ENCODE measurements at places on chromosomes 13 and 19.

DNA sequence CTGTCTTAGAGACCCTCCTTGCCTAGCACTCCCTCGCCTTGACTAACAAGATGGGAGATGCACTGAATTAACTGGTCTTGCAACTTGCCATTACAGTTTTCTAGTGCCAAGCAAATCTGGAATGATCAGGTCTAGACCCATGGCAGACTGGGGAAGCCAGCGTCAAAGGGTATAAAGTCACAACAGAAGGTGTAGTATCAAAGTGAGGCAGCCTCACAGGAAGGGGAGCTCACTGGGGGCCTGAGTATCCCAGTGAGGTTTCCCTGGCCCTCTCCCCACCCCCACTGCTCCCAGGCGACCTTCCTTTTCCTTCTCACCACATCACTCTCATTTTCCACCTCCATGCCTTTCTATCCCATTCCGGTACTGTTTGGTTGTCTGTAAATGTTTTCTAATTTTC, 83.5 kb upstream of the DOCK9 start:
- peaks cover 42% of the 10 kb centered on the region for H3K4me1 ChIP-seq
- peak overlapping the region; percentile 57 for H3K27ac ChIP-seq
- no peak for DNase-seq
- H3K4me3 ChIP-seq, result peak overlapping the region; percentile 47

GRCh38 chr13:52377898-52378297, 28.1 kb downstream of the THSD1 start:
- no peak overlapping the region for H3K4me3 ChIP-seq
- no peaks in the 10 kb centered on the region for H3K27me3 ChIP-seq
- H3K27ac ChIP-seq, result no peak overlapping the region
- peaks cover 8% of the 10 kb centered on the region for H3K4me1 ChIP-seq

DNA sequence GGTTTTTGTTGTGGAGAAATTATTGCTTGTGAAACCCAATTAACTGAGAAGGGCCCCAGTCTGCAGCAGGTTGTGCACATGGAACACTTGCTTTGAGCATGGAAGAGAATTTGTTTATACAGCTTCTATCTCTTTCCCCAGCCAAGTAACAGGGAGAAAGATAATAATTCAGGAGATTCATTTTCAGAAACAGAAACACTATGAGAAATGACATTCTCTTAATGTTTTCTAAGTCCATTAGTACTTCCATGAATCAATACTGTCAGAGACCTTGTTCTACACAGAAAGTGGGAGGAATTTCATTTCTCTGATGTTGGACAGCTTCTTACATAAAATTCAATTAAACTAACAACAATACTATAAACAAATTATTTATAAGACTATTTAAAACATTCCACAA, 446.3 kb downstream of the KLF12 start:
- peak overlapping the region; percentile 27 for H3K27ac ChIP-seq
- peaks cover 21% of the 10 kb centered on the region for H3K36me3 ChIP-seq
- no peaks in the 10 kb centered on the region for H3K27me3 ChIP-seq

DNA sequence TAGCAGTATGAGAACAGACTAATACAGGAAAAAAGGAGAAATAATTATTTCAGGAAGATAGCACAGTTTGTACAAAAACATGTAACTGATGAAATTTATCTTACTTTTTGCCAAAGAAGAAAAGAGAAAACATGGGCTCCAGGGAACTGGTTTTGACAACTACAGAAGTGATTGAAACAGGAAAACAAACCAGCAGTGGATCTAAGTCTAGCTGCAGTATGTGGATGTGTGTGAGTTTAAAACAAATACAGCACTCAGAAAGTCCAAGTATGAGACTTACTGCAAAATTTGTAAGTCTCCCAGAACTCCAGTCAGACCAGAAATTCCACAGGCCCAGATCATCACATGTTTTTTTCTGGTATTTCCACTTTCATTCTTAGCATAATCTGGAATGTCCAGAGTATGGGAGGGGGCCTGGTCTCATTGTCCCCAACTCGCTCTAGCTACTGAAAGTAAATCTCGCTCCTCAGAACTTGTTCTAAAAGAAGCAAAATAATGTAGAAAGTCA, 259.5 kb downstream of the NHLRC3 start:
- no peak overlapping the region for H3K4me3 ChIP-seq
- DNase-seq, result no peak
- H3K4me1 ChIP-seq, result no peaks in the 10 kb centered on the region
- no peaks in the 10 kb centered on the region for H3K36me3 ChIP-seq
- no peaks in the 10 kb centered on the region for H3K27me3 ChIP-seq

All from type B pancreatic cell (in vitro differentiated cells).